ENCODE measurements at places on chromosomes 13 and 19.

DNA sequence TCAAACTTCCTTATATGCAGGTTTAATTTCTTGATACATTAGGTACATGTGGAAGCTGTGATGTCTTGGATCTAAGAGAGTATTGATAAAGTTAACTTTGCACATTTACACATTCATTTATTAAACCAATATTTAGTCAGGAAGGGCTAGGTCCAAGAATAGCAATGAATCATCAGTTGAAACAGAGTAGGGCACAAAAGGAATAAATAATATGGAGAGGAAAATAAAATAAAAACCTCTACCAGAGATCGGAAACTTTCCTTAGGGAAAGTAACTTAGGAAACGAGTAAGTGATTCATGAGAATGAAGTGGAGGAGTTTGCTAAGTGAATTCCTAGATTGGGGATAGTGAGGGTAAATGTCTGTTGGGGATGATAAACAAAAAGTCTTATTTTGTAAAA, 259.4 kb upstream of the DACH1 start:
- no peak for DNase-seq

- DNase-seq: no peak
These were observed 41.5 kb downstream of the FOXO1 start for GRCh38 chr13:40624986-40625385.

- no peak for DNase-seq
These were observed 27.8 kb downstream of the CARM1 start for GRCh38 chr19:10899151-10899653.

DNA sequence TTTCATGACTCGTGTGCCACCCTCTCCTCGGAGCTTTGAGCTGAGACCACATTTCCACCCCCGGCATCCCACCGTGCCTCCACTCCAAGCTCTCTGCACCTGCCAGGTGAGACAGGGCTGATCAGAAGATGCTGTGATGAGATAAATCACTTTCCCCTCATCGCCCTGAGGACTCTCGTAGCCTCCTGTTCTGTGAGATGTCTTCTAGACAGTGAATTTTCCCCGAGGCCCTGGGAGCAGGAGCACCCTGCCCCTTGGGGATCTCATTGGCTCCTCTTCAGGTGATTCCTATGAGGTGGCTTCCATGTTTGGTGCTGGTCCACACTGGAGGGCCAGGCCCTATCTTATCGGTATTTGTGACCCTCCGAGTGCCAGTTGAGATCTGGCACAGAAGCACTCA, 154.0 kb upstream of the TSHZ3 start:
- no peak for DNase-seq

- no peak for DNase-seq
These were observed 19.2 kb upstream of the ERCC1 start for GRCh38 chr19:45442778-45443461.

DNA sequence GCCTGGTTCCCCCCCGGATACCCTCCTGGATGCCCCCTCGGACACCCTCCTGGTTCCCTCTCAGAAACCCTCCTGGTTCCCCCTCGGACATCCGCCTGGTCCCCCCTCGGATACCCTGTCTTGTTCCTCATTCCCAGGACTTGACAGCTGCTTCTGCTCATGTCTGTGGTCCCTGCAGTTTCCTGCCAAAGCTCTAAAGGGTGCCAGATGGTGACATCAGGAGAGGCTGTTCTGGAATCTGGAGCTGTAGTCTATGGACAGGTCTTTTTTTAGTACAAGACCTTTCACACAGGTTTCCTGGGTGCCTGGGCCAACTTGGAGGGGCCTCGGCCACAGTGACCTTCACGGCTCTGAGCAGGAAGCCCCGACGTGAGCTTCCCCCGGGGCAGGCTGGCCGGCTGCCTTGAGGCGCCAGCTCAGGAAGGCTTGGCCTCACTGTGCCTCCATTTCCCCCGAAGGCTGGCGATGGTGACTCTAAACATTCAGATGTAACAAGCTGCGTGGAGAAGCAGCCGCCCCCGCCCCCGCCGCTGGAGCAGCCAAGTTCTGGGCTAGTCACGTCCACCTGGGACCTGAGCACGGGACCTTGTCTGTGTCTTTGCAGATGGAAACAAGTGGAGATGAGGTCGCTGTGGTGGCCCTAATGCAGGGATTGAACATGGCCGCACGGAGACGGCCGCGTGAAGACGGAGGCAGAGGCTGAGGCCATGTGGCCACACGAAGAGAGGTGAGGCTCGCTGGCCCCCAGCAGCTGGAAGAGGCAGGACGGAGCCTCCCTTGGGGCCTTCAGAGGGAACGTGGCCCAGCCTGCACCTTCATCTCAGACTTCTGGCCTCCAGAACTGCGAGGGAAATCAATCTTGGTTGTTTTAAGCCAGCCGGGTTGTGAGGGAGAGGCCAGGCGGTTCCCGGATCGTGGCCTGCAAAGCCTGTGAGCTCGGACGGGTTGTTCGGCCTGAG, 12.7 kb downstream of the SGTA start:
- DNase-seq: no peak

GRCh38 chr13:104782741-104783140, 1716.5 kb upstream of the SLC10A2 start:
- DNase-seq: no peak

- DNase-seq: peak; percentile 32
These were observed at the start of gene PPM1N for GRCh38 chr19:45498411-45499195. TSS of gene PPM1N (plus strand) at chr19:45498443. CDS start at chr19:45498473, 30 bp downstream.

DNA sequence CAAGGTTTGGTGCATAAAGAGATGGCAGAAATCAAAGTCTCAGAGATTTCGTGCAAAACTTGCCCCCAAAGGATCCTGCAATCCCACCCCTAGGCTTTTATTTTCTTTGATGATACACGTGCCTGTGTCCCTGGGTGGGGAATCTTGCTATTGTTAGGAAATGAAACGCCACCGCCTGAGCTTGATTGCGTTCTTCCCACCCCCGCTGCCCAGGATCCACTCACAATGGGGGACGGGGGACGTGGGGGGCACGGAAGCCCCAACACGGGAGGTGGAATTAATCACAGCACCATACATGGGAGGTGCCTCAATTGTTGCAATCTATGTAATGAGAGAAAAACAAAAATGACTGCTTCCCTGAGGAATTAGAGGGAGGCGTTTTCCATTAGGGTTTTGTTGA, 39.6 kb downstream of the ZNRF4 start:
- DNase-seq: no peak

DNA sequence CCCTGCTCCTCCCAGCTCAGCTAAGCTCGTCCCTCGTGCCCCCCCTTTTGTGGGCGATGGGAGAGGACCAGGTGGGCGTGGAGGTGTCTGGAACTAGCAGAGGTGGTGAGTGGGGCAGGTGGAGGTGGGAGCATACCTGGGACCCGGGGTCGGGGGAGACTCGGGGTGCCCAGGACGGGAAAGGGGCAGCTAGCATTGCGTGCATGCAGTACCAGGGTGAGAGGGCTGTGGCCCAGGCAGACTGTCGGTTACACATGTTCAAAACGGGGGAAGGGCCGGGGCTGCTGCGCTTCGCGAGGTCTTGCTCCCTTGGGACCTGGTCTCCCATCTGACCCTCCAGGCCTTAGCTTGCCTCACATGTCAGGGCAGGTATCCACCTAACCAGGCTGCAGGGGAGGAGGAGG, 9.1 kb downstream of the TLE5 start:
- DNase-seq: no peak

DNA sequence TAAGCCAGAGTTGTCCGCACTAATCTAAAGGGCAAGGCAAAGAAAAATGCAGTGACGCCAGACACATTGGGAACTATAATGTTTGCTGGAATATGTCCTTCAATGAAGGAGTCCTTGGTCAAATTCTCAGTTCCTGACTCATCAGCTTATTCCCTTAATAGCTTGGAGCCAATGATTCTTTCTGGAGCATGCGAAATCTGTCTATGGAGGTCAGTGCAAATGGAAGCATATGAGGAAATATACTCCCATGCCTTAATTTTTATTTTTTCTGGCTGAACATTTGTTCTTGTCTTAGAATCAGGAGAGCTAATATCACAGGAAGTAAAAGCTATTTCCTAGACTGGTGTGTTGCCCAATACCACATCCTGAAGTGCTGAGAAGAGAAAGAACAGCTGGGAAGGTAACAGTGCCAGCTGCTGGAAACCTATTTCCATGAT, 289.8 kb upstream of the SPRY2 start:
- DNase-seq: no peak

DNA sequence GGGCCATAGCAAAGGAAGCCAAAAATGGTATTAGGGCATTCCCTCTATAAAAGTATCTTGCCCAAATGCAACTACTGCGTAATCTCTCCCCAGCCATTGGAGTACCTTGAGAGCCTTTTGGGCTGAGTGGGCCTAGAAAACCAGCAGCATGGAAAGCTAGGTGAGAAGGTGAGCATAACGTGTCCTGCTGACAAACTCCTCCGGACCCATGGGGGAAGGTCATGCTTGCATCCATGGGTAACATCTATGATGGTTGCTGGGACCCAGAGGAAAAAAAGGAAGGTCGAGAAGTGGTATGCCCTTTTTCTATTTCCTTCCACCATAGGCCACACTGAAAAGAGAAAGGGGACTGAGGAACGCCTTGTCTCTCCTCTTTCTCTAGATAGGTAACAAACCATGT, 57.4 kb downstream of the ZNF728 start:
- no peak for DNase-seq

DNA sequence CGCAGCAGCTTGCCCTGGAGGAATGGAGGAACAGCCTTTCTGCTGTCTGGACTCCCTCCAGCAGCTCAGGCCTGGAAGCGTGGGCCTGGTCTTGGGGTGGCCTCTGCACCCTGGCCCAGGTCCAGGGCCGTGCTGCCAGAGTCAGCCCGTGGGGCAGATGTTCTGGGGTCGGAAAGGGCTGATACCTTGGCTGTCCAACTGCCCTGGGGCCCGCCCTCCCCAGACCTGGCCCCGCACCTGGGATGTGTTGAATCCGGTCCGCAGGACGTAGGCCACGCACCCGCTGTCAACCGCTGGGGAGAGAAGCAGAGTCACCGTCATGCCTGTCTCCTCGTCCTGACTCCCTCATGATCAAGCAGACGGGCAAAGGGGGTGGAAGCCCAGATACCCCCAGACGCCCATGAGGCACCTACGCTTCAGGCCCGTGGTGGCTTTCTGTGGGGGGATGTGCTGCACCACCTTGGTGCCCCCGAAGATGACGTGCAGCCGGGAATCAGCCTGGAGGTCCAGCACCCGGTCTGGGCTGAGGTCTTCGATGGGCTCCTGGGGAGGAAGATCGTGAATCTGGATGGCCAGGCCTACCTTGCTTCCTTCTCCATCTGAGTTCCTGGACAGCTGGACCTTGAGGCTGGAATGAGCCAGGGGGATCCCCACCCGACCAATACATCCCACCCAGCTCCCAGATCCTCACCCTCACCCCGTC, 7.7 kb downstream of the ATP13A1 start:
- DNase-seq: no peak

- no peak for DNase-seq
These were observed 209.5 kb downstream of the ABCC4 start for GRCh38 chr13:95091755-95092154.

DNA sequence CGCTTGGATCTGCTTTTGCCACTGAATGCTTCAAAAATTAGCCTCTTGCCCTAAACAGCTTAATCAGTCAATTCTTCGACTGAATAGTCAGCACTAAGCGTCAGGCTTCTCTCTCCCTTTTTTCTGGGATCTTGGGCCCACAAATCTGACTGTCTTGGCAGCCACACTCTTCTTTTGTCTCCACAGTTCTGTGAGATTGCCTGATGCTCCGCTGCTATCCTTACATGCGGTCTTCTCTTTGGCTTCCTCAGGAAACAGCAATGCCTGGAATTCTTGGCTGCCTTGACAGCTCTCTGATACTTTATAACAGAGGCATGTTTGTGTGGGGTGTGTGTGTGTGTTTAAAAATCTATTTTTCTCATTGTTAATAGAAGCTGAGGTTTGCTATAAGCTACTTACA, 32.6 kb downstream of the ERCC5 start:
- no peak for DNase-seq

DNA sequence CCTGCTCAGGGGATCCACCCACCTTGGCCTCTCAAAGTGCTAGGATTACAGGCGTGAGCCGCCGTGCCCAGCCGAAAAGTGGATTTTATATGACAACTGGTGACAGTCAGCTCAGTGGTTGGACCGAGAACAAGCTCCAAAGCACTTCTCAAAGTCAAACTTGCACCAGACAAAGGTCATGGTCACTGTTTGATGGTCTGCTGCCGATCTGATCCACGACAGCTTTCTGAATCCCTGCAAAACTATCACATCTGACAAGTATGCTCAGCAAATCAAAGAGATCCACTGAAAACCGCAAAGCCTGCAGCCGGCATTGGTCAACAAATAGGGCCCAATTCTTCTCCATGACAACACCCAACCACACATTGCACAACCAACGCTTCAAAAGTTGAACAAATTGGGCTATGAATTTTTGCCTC, 21.6 kb upstream of the NAA16 start:
- DNase-seq: no peak

DNA sequence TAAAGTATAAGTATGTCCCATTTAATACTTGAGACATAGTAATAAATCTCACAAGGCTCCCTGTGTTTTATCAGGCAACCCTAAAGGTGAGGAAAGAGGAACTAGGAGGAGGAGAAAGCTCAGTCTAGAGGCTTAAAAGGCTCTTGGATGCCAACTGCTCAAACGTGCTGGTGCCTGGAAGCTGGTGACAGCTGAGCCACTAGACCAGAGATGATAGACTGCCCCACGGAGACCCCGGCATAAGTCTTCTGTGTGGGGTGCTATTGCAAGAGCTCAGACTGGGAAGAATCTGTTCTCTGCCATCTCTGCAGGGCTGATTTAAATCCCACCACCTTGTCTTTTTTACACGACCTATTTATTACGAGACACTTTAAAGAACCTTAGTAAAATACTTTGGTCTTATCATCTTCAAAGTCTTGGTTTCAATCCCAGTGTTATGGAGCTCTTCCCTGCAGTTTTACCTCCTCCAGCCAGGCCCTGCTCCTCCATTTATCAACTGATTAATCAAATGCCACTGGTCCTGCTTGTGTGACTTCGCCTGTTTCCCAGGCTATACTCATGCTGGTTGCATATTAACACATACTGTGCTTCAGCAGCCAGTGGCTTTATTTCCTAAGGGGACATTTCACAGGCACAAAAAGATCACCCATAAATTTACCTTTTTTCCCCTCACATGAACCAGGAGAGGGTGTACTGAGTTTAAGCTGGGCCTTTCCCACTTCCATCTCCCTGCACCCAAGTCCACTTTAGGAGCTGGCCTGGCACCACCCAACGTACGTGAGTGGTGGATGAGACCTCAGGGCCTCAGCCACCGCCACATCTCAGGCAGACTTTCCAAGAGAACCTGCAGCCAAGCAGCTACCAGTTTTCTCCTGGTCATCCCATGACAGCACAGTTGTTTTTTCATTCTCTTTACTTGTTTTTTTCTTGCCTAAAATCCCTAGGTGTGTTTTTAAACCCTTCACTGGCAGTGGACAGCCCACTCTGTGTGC, 7.8 kb upstream of the ATP12A start:
- no peak for DNase-seq

GRCh38 chr13:25783601-25784024, 268.2 kb downstream of the SHISA2 start:
- no peak for DNase-seq

- no peak for DNase-seq
These were observed 55.9 kb downstream of the ZNF431 start for GRCh38 chr19:21197590-21198295.

GRCh38 chr19:38028913-38029510, 122.0 kb downstream of the SIPA1L3 start:
- no peak for DNase-seq

All from activated naive CD8-positive, alpha-beta T cell treated with anti-CD3 and anti-CD28 coated beads, Interleukin-2, amount 50 U/mL, for 16 hours (primary cell).